ENCODE measurements at places on chromosomes 12 and 14. TPM values are rescaled to one million over a fixed set of nuclear protein-coding genes. Genes with fewer than 3 reads are reported as not detected.

DNA sequence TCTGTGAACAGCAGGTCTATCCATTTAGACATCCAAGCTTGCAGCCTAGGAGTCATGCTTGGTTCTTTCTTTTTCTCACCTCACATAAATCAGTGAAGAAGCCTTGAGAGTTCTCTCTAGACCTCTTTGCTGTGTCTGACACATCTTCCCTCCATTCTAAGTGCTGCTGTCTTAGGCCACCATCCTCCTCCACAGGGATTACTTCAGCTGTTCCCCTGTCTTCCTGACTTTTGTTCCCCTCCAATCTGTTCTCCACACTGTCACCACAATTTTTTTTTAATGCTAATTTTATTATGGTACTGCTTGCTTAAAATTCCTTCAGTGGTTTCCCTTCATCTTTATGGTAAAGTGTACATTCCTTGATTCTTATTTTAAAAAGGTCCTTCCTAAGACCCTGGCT is 71.8 kb downstream of the DERA start:
- H3K27me3 ChIP-seq = no peaks in the 10 kb centered on the region
- no peak overlapping the region for H3K4me3 ChIP-seq
- H3K36me3 ChIP-seq = peaks cover 5% of the 10 kb centered on the region
- H3K4me1 ChIP-seq = peaks cover 28% of the 10 kb centered on the region
- no peak for DNase-seq
- no peak overlapping the region for H3K27ac ChIP-seq

GRCh38 chr12:94916663-94917062 is 86.8 kb downstream of the NDUFA12 start:
- H3K27me3 ChIP-seq = no peaks in the 10 kb centered on the region
- H3K27ac ChIP-seq = no peak overlapping the region
- no peaks in the 10 kb centered on the region for H3K36me3 ChIP-seq

GRCh38 chr12:32230613-32230993 is 124.0 kb downstream of the BICD1 start:
- H3K27me3 ChIP-seq = no peaks in the 10 kb centered on the region
- no peak overlapping the region for H3K27ac ChIP-seq
- H3K36me3 ChIP-seq = no peaks in the 10 kb centered on the region
- DNase-seq = no peak
- no peaks in the 10 kb centered on the region for H3K4me1 ChIP-seq

GRCh38 chr12:70733385-70733784 is 96.2 kb upstream of the PTPRB start:
- H3K36me3 ChIP-seq = no peaks in the 10 kb centered on the region
- H3K4me1 ChIP-seq = no peaks in the 10 kb centered on the region
- H3K27me3 ChIP-seq = no peaks in the 10 kb centered on the region
- no peak overlapping the region for H3K4me3 ChIP-seq

The GPX2 gene
- total RNA-seq = 39.3 TPM

GRCh38 chr12:5770727-5771126 is 174.3 kb downstream of the ANO2 start:
- no peaks in the 10 kb centered on the region for H3K27me3 ChIP-seq
- H3K4me1 ChIP-seq = no peaks in the 10 kb centered on the region
- no peak overlapping the region for H3K4me3 ChIP-seq
- no peak overlapping the region for H3K27ac ChIP-seq

The KLHDC1 gene
- total RNA-seq = 0.98 TPM

DNA sequence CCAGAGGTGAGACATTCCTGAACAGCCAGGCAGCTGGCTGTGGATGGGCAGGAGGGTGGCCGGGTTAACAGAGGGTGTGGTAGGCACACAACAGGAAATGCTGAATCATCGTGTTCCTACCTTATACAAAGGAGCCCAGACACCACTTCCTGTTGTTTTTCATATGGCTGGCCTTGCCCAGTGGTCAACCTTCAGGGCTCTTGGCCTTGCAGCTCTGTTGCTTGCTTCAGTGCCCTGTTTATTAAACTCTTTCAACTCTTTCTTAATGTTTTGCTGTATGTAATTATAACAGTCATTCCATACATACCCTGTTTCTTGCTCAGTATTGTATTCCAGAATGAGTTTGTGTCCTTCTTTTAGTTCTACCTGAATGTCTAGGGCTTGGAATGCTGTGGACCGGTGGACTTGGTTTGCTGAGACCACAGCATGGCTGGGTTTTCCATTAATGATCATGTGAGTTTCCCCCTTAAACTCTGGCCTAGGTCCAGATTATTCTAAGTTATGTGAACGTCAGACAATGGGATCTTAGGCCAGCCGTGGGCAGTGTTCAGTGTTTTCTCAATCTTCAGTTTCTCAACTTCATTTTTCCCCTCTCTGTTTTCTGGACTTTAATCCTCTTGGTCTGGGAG is 11.9 kb downstream of the CFAP54 start:
- H3K36me3 ChIP-seq = no peaks in the 10 kb centered on the region
- no peak for DNase-seq
- H3K27ac ChIP-seq = no peak overlapping the region

GRCh38 chr14:105588236-105588860 is 62.0 kb downstream of the TMEM121 start:
- H3K27ac ChIP-seq = no peak overlapping the region
- H3K4me3 ChIP-seq = no peak overlapping the region
- H3K36me3 ChIP-seq = no peaks in the 10 kb centered on the region
- DNase-seq = no peak
- no peaks in the 10 kb centered on the region for H3K4me1 ChIP-seq
- H3K27me3 ChIP-seq = no peaks in the 10 kb centered on the region

DNA sequence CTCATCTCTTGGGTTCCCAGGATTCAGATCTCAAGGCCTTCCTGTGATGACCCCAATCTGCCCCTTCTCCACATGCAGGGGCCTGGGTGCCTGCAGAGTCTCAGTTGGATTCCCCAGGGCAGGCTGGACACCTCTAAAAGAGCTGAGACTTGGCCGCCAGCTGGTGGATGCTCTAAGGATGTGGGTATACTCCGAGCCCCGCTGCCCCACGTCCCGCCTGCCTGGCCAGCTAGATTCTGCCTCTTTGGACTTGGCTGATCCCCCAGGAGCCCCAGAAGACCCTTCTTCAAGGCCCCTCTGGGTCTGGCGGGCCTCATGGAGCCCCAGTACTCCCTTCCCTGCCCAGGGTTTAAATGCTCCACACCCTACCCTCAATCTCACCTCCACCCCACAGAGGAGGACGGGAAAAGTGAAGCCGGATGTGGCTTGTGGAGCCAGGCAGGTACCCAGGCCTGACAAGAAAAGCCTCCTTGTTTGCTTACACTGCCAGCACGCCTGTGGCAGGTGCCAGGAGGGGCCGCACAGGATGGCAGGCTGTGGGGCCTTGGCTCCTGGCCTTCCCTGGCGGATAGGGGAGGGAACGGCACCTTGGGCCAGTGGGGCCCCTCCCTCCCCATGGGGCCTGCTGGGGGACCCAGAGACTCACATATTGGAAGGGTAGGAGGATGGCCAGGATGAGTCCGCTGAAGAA is 15.1 kb downstream of the FAIM2 start:
- no peak for DNase-seq
- no peaks in the 10 kb centered on the region for H3K36me3 ChIP-seq
- H3K27ac ChIP-seq = no peak overlapping the region
- H3K4me1 ChIP-seq = peaks cover 15% of the 10 kb centered on the region
- H3K4me3 ChIP-seq = no peak overlapping the region
- H3K27me3 ChIP-seq = no peaks in the 10 kb centered on the region

The LGMN gene
- 94.2 TPM for total RNA-seq

DNA sequence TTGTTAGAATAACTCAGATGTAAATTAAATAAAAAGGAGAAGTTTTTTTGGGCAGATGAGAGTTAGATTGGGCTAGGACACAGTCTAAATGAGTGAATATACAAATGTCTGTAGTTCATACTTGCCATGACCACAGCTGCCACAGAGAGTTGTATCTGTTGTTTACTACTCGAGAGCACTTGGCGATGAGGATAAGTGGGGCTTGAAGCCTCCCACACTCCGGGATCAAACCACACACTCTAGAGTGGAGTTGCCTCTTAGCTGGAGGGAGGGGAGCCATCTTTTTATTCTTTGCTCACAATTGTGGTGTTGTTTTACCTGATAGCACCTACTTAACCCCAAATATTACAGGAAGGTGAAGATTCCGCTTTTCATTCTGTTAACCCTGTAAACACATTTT is 27.5 kb downstream of the BEST3 start:
- peaks cover 6% of the 10 kb centered on the region for H3K4me1 ChIP-seq
- H3K27me3 ChIP-seq = no peaks in the 10 kb centered on the region
- no peak for DNase-seq
- no peak overlapping the region for H3K27ac ChIP-seq

The KCNJ8 gene
- total RNA-seq = 88.7 TPM

The TDRD9 gene
- total RNA-seq = not detected

GRCh38 chr12:116093915-116094314 is 183.6 kb downstream of the MED13L start:
- H3K27ac ChIP-seq = no peak overlapping the region
- H3K27me3 ChIP-seq = no peaks in the 10 kb centered on the region
- H3K4me1 ChIP-seq = no peaks in the 10 kb centered on the region
- no peaks in the 10 kb centered on the region for H3K36me3 ChIP-seq

DNA sequence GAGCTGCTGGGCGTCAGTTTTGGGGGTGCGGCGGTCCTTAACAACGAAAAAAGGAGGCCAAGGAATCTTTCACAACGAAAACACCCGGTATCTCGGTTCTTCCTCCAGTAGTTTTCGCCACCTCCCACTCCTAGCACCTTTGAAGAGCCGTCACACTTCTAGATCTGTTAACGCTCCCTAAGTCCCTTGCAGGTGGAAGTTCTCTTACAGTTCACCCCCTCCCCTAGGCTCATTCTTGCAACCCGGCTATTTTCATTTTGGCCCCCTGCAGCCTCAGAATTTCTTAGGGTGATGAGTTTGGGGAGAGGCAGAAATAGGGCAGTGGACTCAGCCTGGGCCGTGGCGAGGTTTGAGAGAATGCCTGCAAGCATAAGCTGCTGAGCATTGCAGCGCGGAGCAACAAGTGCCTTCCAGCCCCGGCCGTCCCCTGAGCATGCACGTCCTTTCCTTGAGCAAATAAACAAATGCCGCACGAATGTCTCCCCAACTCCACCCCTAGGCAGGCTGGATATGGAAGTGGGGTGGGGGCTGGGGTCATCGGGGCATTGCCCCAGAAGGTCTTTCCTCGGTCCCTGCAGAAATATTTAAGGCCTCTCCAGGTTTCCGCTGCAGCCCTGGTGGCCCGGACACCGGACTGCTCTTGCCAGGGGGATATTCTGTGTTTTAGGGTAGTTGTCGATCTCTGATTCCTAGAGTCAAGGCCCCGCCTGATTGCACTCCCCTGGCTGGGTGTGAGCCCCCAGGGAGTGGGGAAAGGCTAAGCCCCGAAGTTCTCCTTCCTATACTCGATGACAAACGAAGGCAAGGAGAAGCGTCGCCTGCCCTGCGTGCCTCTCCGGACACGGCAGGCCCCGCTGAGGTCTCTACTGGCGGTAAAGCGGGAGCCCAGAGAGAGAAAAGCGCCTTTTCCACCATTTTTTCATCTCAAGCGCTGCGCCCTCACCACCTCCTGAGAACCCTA is 1.6 kb downstream of the RFX4 start:
- H3K27me3 ChIP-seq = peaks cover 7% of the 10 kb centered on the region
- no peak overlapping the region for H3K27ac ChIP-seq
- 0 out of 2 replicates have a peak, but pooled peaks cover 4% of the 10 kb centered on the region for H3K4me1 ChIP-seq
- DNase-seq = no peak
- H3K4me3 ChIP-seq = no peak overlapping the region

DNA sequence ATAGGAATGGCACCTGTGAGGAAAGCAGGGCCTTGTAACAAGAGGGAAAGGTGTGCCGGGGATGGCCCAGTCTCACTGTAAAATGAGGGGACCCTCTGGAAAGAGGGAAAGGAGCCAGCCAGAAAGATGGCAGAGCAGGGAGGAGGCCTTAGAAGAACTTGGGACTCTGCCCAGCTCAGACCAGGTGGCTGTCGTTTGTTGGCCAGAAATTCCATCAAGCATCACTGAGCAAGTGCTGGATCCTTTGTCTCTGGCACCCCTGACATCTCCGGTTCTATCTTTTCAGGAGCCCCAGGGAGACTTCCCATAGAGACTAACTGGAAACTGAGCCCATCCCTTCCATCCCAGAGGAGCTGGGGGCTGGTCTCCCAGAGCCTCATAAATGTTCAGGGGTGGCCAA is 43.3 kb downstream of the DEGS2 start:
- no peaks in the 10 kb centered on the region for H3K4me1 ChIP-seq
- no peak for DNase-seq
- no peak overlapping the region for H3K4me3 ChIP-seq
- H3K27me3 ChIP-seq = no peaks in the 10 kb centered on the region
- H3K27ac ChIP-seq = no peak overlapping the region

GRCh38 chr12:52238207-52238840 is 5.3 kb downstream of the KRT7 start:
- peaks cover 44% of the 10 kb centered on the region for H3K4me1 ChIP-seq
- H3K4me3 ChIP-seq = no peak overlapping the region
- no peaks in the 10 kb centered on the region for H3K36me3 ChIP-seq
- DNase-seq = no peak
- no peaks in the 10 kb centered on the region for H3K27me3 ChIP-seq

GRCh38 chr12:66779466-66779865 is 100.6 kb upstream of the GRIP1 start:
- no peaks in the 10 kb centered on the region for H3K4me1 ChIP-seq
- no peak overlapping the region for H3K4me3 ChIP-seq
- H3K27ac ChIP-seq = no peak overlapping the region
- H3K36me3 ChIP-seq = no peaks in the 10 kb centered on the region

The GPRC5A gene
- 73.9 TPM for total RNA-seq

The AQP6 gene
- total RNA-seq = not detected

The HOXC12 gene
- total RNA-seq = 9.4 TPM

DNA sequence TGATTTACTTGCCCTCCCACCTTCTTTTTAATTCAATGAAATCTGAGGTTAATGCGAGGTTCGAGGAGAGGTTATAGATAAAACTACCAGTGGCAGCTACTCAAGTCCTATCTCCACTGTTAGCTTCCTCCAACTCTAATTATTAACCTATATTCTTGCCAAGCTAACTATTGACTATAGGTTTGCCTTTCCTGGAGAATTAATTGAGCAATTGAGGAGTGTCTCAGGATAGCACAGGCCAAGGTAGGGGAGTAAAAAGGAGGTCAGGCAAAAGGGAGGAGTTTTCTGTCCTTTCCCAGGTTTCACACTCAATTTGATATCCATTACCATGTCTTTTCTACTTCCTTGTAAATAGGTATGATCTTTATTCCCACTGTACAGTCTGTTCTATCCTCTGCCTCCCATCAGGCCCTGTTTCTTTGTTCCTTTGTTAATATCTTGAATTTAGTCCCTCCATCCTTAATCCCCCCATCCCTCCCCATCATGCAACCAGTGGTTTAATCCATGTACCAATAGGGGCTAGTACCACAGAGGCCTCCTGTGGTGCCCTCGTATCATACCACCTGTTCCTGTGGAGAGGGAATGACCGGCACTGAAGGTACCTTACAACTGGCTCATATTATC is 3.7 kb upstream of the SUOX start:
- H3K36me3 ChIP-seq = peaks cover 3% of the 10 kb centered on the region
- H3K4me1 ChIP-seq = no peaks in the 10 kb centered on the region
- H3K4me3 ChIP-seq = no peak overlapping the region

DNA sequence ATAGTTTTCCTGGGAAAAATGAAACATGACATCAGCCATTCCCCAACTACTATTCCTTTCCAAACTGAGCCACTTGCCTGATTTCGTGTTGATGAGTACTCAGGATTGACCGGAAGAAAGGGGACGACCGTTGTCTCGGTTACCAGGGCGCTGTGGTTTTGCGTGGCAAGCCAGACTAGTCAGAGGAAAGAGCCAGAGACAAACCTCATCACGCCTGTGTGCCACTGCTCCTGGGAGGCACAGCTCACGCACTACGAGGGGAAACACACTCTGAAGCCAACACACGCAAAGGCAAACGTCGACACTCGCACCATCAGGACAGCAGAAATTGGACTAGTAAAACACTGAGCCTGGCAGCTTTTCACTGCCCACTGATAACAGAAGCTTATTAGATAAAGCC is 35.0 kb downstream of the GIT2 start:
- H3K27ac ChIP-seq = no peak overlapping the region
- no peak overlapping the region for H3K4me3 ChIP-seq
- H3K4me1 ChIP-seq = no peaks in the 10 kb centered on the region
- DNase-seq = no peak
- H3K27me3 ChIP-seq = no peaks in the 10 kb centered on the region
